CD4-positive, alpha-beta T cell treated with Interleukin-4 for 4 hours (primary cell): ENCODE measurements at places on chromosomes 1 and 21.

- no peak for DNase-seq
Observed at GRCh38 chr1:119713749-119714456, 2.2 kb downstream of the PHGDH start.

- DNase-seq: no peak
Observed at GRCh38 chr1:234690872-234691271, 80.9 kb upstream of the IRF2BP2 start.

DNA sequence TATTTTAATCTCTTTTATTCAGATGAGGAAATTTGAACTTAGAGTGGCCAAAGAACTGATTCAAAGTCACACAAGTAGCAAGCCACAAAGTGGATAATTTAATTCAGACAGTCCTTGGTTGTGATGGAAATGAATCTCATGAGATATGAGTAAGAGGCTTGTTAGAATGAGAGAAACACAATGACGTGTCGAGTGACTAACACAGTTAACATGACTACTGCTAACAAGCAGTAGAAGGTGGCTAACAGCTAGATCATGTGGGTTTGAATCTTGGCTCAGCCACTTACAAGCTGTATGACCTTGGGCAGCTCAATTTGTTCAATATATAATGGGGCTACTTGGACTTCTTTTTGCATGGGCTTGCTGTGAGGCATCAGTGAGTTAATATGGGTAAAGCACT is 104.5 kb upstream of the LMO4 start:
- DNase-seq: no peak

- DNase-seq: no peak
Observed at GRCh38 chr1:97632075-97632474, 288.8 kb downstream of the DPYD start.

DNA sequence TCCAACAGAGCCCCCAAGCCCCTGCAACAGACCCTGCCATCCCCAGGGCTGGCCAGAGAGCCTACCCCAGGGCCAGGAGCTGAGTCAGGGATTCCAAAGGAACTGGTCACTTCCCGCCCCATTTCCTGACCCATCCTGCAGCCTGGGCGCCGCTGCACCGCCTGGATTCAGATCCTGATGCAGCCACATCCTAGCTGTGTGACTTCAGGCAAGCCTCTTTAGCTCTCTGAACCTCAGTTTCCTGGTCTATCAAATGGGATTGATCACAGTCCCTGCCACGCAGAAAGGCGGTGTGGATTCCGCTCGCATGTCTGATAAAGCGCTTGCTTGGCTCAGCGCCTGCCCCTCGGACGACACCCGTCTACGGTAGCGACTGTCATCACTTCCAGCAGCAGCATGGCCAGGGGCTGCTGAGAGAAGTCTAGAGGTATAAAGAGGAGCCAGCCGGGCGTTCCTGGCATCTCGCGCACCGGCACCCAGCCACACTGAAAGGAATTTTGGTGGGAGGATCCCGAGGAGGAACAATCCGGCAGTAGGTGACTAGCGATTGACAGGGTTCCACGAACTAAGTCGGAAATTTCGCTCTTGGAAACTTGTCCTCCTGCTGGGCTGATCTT is 10.1 kb downstream of the EPHA2 start:
- no peak for DNase-seq

DNA sequence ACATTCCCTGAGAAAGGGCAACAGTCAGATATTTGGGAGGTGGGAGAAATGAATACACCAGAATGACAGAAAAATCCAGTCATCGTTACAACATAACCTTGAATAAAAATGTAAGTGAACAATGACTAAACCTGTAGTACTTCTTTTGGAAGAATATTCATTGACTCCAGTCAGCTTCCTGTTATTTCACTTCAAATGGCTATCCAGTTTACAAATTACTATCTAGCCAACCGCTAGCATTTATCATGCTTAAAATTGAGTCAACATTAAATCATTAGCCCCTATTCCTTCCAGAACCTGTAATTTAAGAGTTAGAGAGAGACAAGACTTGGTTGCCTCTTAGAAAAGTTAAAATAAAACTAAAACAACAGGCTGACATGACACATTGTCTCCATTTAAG is 33.6 kb downstream of the WLS start:
- DNase-seq: no peak

- DNase-seq: peak; percentile 64
Observed at GRCh38 chr1:184745929-184746638, 8.6 kb downstream of the EDEM3 start.

- DNase-seq: no peak
Observed at GRCh38 chr1:235802573-235803346, 63.9 kb downstream of the LYST start.

DNA sequence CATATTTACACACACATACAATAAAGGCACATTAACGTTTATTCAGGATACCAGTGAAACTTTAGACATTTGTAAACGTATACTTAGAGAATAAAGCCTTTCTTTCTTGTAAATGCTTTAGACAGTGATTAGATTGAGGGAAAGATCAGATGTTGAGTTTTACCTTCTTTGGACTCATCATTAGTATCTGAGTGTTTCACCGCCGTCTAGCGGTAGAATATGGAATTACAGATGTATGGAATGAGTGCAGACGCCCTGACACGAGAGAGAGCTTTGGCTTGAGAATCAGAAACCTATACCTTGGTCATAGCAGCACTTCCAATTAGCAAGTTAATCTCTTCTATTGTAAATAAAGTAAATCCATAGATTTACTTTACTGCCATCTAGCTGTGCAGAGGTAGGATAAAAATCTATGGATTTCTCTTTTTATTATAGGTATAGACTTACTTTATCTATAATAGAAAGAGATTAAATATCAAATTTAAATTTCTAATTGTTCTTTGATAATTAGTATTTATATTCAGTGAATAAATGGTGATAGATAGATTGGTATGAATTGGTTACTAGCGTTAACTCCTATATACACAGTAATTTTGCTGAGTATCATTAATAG is 12.6 kb downstream of the FLG2 start:
- peak; percentile 71 for DNase-seq

DNA sequence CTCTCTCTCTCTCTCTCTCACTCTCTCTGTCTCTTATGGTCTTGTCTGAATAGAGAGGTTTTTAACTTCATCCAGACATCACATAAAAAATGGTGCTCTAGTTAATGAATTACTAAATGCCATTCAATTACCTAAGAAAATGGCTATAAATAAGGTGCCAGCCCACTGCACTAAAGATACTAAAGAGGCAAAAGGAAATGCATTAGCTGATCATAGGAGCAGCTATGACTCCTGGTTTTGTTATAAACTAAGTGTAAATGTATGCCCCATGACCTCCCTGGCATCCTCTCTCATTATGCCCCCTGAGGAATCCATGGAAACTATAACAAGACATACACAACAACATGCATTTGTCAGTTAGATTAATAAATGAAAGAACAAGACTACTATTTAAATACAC is 57.5 kb upstream of the PDC start:
- no peak for DNase-seq

DNA sequence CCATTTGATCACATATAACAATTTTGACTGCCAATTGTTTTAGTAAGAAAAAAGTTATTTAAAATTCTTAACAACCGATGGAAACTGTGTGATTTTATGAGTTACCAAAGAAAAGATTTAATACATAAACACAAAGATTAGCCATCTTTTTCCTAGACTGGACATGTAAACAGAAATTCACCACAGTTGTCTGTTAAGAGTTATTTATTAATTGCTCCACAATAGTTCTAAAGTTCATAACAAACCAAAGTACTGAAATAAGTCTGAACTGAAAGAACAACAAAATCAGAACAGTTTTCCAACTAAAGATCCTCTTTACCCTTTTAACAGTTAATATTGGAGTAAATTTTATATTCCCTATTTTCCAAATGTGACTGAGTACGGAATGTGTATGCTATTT is 8.6 kb downstream of the ZNF281 start:
- no peak for DNase-seq

DNA sequence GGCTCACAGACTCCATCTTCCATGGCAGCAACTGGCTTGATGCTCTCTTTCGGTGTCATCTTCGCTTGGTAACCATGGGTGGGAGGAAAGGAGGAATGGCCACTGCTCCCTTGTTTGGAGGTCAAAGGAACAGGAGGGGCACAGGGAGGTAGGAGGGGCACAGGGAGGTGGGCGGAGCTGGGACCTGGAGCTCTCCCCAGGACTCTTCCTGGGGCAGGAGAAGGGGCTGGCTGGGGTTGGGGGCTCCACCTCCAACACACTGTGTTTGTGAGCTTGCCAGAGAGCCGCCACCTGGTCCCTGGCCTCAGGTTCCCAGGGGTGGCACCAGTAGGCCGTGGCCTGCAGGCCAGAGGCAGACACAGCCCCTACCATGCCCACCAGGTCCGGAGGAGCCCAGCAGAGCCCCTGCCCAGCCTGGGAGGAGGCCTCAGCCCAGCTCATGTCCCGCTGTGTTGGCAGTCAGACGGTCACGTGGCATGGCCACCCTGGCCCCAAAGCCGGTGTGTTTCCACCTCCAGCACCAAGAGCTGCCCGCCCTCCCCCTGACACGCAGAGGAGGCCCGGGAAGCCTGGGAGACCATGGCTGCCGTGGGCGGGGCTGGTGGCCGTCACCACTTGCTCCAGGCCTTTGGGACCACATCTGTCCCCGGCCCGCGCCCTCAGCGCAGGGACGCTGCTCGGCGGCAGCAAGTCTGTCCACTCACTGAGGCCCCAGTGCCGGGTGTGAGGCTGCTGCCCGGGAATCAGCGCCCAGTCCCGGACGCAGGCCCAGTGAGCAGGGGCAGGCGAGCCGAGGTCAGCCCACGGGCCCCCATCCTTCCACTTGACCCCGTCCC is 73.9 kb downstream of the MORN1 start:
- DNase-seq: no peak

DNA sequence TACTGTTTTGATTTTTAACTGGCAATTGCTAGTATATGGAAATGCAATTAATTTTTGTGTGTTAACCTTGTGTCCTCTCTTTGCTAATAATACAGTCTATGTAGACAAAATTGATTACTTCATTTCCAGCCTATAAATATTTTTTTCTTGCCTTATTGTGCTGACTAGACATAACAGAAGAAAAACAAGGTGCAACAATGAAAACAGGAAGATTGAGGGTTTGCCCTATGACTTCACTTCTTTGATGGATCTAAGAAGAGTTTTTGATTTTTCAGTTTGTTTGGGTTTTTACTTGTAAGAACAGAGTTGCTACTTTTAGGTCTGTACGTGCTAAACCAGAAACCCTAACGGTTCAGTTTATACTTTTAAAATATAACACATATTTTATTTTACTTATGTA is 8.5 kb upstream of the CNIH4 start:
- peak; percentile 51 for DNase-seq
